A549 treated with Mapracorat at 1 μM for 4 hours (cell line): ENCODE measurements at places on chromosomes 13 and 19. TPM values are rescaled to one million over a fixed set of nuclear protein-coding genes. Genes with fewer than 3 reads are reported as not detected.

The PINLYP gene
- total RNA-seq, result 0.20 to 0.39 TPM (median 0.22 TPM) in 5 replicates

The TUBB4A gene
- 6.0 to 7.6 TPM (median 6.5 TPM) in 5 replicates for total RNA-seq

The DPF1 gene
- 3.0 to 5.8 TPM (median 3.9 TPM) in 5 replicates for total RNA-seq

The WDR88 gene
- total RNA-seq, result 0.31 TPM in 1 of 5 replicates, not detected in the others

The ZNF416 gene
- total RNA-seq, result 3.4 to 5.0 TPM (median 4.2 TPM) in 5 replicates

The ZNF575 gene
- total RNA-seq, result 1.5 to 2.5 TPM (median 1.8 TPM) in 5 replicates

The DHPS gene
- 34.7 to 50.4 TPM (median 49.3 TPM) in 5 replicates for total RNA-seq

The ZNF835 gene
- not detected in 5 replicates for total RNA-seq

The NCCRP1 gene
- 0.81 to 1.6 TPM (median 1.4 TPM) in 5 replicates for total RNA-seq

The ZNF90 gene
- total RNA-seq, result not detected in 5 replicates

The TRAPPC5 gene
- total RNA-seq, result 45.4 to 107 TPM (median 106 TPM) in 5 replicates

The MRI1 gene
- 7.9 to 15.5 TPM (median 13.4 TPM) in 5 replicates for total RNA-seq

The CXCL17 gene
- 0.19 TPM in 1 of 5 replicates, not detected in the others for total RNA-seq

The SELENOV gene
- not detected in 5 replicates for total RNA-seq

The ZIK1 gene
- total RNA-seq, result not detected in 5 replicates

The FXYD7 gene
- 0.28 to 0.65 TPM (median 0.36 TPM) in 3 of 5 replicates, not detected in the others for total RNA-seq

The ZSCAN18 gene
- 2.2 to 5.8 TPM (median 2.4 TPM) in 5 replicates for total RNA-seq

The OR1I1 gene
- total RNA-seq, result not detected in 5 replicates
